Activated CD4-positive, alpha-beta T cell treated with anti-CD3 and anti-CD28 coated beads, Interleukin-2, amount 50 U/mL, for 16 hours (primary cell): ENCODE measurements at places on chromosomes 1 and 21.
A peak's percentile ranks its signal among the peaks of the same experiment; 100 is the strongest.

- peak; percentile 34 for DNase-seq
These were observed 54.0 kb upstream of the BOLA1 start for GRCh38 chr1:149845416-149845815.

DNA sequence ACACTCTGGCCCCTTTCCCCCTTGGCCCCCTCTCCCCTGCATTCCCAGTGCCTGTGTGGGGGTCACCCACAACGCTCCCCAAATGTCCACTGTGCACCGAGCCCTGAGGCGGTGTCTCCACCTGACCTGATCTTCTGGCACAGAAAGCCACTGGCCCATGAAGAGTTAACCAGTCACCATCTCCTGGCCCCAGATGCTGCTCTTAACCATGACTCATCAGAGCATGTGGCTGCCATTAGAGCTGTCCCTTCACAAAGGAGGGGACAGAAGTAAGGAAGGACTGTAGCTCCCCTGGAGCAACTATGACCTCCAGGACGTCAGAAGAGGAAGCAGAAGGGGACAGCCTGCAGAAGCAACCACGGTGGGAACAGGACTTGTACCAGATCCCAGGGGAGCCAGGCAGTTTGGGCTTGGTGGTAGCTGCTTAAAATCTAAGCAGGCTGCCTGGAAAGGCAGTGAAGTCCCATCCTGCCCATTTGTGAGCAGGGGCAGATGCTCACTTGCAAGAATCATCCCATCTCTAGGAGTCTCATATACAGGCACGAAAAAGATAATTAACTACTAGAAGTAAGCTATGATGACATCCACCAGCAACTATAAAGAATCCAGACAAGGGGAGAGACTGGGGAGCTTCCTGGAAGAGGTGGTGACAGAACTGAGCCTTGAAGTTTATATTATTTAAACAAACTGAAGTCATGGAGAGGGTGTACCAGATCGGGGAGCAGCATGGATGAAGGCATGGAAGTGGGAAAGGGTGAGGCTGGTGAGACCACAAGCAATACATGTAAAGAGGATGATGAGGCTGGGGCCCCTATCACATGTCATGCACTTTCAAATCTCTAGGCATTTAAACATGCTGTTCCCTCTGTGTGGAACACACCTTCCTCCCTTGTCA, 1.1 kb upstream of the TTC39A start:
- DNase-seq: no peak

- DNase-seq: no peak
These were observed 318.8 kb downstream of the PCP4 start for GRCh38 chr21:40186045-40186444.

- no peak for DNase-seq
These were observed 9.8 kb upstream of the CLDN14 start for GRCh38 chr21:36489776-36490165.

GRCh38 chr1:5720484-5720883, 271.7 kb downstream of the NPHP4 start:
- no peak for DNase-seq

DNA sequence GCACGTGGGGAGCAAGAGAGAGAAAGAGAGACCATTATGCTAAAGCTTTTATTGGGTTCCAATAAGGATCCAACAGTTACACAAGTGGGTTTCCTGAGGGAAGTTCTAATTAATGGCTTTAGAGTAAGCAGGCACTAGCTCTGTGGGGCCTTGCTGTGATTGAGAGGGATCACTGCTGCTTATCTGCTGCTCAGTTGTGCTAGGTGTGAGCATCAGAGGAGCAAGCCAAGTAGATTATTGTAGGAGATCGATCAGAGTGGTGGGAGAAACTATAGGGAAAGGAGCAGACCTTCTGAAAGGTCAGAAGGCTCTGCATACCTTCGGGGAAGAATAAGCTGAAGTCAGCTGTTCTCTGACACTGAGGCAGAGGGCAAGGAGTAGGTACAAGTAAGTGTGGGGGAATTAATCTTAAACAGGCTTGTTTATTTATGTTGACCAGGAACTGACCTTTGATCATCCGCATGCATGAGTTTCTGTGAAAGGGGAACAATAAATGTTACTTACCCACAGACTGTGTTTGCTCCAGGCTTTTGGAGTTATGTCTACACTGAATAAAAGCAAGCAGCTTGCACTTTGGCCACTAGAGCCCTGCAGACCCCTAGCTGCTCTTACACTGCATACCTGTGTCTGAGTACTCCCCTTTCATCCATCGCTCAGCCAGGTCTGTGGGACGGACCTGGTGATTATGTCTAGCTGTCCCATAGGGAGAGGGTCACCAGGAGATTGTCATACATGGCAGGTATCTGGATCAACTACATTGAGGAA, 89.7 kb downstream of the TNNI3K start:
- no peak for DNase-seq

GRCh38 chr1:110636149-110636935, 30.2 kb upstream of the KCNA2 start:
- DNase-seq: peak; percentile 61

DNA sequence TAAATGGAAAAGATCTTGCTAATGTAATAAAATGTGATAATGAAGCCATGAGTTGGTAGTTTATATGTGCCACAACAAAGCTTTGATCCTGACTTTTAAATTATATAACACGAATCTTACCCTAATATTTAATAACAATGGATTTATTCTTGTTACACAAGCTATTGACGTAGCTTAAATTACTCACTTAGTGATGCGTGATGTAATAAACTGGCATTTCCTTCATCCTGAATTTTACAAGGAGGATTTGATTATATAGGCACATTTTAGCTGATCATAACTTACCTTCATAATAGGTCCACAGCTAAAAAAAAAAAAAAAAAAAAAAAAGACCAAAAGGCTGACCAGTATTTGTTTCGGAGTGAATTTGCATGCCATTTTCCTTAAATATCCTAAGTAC, 76.2 kb upstream of the IVNS1ABP start:
- no peak for DNase-seq

DNA sequence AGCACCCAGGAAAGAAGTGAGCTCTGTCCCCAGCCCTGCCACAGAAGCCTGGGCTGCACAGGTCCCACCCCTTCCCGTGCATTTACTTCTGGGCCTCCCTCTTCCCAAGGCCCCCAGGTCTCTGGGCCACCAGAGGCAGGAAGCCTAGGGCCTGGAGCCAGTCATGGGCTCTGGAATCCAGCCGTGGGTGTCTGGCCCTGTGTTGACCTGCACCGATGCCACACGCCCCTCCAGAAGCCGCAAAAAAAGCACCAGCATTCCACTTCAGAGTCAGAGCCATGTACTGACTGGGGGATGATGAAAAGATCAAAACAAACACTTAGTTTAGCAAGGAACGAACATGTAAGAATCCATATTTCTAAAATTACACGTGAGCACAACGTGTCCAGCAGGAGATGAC, 141.7 kb downstream of the NPHP4 start:
- no peak for DNase-seq

- DNase-seq: no peak
These were observed 10.8 kb downstream of the GRHL3 start for GRCh38 chr1:24329797-24330543.

GRCh38 chr1:219478811-219479210, 134.1 kb downstream of the ZC3H11B start:
- no peak for DNase-seq

GRCh38 chr1:197788741-197789739, 13.8 kb upstream of the DENND1B start:
- DNase-seq: no peak

- DNase-seq: no peak
These were observed 79.9 kb upstream of the RBM34 start for GRCh38 chr1:235240960-235241359.

- DNase-seq: no peak
These were observed 17.2 kb downstream of the KCNJ15 start for GRCh38 chr21:38273745-38274542.

GRCh38 chr1:53511323-53511932, 52.2 kb downstream of the DMRTB1 start:
- DNase-seq: no peak

GRCh38 chr1:16172964-16173446, 17.1 kb upstream of the EPHA2 start:
- no peak for DNase-seq

GRCh38 chr1:58762806-58763205, 21.0 kb downstream of the JUN start:
- DNase-seq: no peak

- peak; percentile 96 for DNase-seq
These were observed 19.4 kb upstream of the KCNAB2 start for GRCh38 chr1:6026095-6026809.
